ENCODE measurements at places on chromosomes 7 and 10. TPM values are rescaled to one million over a fixed set of nuclear protein-coding genes. Genes with fewer than 3 reads are reported as not detected.

The TRA2A gene
- total RNA-seq, result 30.4 TPM

The LRRC61 gene
- 0.33 TPM for total RNA-seq

The SEPTIN14 gene
- not detected for total RNA-seq

The GNGT1 gene
- total RNA-seq, result not detected

The AEBP1 gene
- 133 TPM for total RNA-seq

The MUC12 gene
- total RNA-seq, result 0.51 TPM

All from fibroblast of lung (primary cell).